ENCODE measurements at places on chromosomes 5 and 9.

DNA sequence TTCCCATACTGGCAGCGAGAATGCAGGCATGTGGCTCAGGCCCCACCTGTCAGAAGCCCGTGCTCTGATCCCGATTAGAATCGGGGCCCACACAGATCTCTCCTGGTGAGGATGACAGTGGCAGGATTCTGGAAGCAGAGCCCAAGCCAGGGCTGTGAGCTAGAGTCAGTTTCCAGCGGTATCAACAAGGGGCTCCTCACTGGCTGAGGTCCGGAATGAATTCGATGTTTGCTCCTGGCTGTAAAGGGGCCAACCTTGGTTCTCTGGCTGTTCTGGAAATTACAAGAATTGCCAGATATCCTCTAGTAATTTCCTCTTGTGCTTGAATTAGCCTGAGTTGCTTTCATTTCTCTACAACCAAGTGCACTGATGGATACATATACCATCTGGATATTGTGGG lies 129.1 kb upstream of the SPRY4 start:
- no peak for DNase-seq

GRCh38 chr5:26310415-26310814 lies 728.0 kb downstream of the CDH9 start:
- DNase-seq = no peak

DNA sequence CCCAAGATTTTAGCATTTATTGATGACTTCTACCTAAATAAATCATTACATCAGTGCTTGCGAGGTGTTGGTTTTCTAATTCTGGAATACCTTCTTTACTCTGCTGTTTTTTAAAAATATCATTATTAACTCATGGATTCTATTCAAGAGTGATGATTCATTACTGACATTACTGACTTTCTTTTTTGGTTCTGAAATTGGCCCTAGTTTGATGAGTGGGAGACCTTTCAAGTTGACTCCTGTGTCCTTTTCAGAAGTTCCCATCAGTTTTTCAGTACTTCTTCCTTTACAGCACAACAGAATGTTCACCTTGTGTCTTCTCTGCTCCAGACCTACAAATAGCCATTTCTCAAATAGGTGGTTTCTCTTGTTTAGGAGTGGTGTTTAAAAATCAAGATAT lies 114.1 kb downstream of the PCSK5 start:
- no peak for DNase-seq

DNA sequence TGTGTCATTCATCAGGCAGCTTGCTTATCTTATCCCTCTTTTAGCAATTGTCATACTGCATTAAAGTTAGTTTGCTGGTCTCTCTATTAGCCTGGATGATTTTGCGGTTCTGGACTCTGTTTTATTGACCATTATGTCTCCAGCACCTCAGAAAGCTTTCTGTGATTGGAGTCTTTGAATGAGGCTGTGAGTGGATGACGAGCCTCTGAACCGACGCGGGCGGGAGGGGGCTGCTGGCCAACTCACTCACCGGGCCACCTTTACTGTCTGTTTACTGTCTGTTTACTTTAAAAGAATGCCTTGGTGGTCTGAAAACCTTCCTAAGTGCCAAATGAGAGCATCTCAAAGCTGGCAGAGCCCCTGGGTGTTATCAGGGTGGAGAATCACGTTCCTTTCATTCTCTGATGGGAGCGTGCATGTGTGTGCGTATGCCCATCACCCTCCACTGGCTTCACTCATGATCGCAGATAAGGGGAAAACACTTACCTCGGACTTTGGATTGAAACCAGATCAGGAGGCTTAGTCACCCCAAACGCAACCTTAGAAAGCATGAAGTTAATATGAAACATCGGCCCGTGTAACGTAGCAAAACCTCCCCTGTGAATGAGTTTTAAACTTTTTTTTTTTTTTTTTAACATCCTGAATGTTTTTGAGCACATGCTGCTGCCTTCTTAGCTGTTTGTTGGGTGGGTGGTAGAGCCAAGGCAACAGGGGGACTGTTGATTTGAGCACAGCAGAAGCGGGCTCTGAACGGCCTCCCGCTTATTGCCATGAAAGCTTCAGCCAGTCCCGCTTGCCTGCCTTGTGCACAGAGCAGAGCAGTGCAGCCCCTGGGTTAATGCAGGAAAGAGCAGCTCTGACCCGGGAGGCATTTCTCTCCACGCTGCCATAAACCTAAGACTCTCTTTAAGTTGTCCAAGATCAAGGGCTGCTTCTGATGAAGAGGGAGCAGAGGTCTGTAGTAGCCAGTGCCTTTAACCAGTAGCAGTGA lies 173.6 kb downstream of the GADD45G start:
- DNase-seq = no peak

DNA sequence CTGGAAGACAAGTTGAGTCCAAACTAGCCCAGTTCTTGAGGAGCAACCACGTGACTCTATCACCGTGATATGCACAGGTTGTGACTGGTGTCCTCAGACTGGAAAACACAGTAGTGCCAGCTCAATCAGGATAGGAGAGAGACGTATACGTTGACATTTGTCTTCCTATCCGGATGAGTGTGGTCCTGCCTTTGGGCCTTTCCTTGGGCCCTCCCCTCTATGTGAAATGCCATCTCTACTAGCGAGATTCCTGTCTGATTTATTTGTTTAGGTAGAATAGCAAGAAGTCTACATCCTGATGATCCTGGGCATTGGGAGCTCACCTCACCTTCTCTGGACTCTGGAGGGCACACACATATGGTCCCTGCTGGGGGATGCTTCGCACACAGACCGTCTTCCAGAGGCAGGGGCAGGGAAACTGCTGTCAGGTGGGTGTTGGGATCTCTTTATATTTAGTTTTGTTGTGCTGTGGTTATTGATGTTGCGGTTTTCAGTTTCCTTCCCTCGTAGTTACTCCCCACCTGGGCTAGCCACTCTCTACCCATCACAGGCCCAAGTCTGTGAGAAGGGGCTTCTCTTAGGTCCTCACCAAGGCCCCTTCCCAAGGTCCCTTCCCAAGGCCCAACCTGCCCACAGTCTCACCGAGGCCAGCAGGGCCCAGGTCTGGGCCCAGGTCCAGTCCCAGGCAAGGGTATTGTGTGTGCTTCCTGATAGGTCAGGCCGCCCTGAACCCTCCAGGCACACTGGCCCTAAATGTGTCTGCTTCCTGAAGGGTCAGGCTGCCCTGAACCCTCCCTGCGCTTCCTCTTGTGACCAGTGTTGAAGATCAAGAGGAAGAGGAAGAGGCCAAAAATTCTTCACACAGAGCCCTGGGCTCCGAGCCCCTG lies 19.0 kb upstream of the SPINK4 start:
- no peak for DNase-seq

GRCh38 chr5:108484035-108484434 lies 102.1 kb upstream of the FBXL17 start:
- no peak for DNase-seq

DNA sequence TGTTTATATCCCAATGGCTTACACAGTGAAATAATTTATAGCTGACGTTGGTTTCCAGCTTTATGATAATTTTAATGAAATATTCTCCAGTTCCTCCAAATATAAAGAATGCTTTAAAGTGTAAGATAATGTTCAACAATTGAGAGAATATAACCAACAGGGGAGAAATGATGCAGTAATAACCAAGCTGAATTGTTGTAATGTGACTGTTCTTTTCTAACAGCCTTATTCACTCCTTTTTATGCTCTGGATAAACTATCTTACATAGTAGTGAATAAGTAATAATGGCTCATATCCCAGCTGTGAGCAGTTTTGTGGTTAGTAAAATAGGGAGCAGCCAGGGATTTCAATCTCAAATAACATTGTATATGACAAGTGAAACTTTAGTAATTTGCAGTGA lies 2348.7 kb upstream of the ACO1 start:
- DNase-seq = no peak

Measured in activated CD4-positive, alpha-beta T cell treated with anti-CD3 and anti-CD28 coated beads, Interleukin-2, amount 50 U/mL, for 4 hours (primary cell).